HFFc6 (cell line): ENCODE measurements at places on chromosomes 4 and X. TPM values are rescaled to one million over a fixed set of nuclear protein-coding genes. Genes with fewer than 3 reads are reported as not detected.

Gene DSPP
- total RNA-seq = not detected in 3 replicates

Gene VEGFC
- total RNA-seq = 338 to 375 TPM (median 370 TPM) in 3 replicates

Gene ZFYVE28
- total RNA-seq = 1.8 and 5.5 TPM in 2 replicates

Gene HSFX2
- total RNA-seq = 0.35 to 0.48 TPM in 2 of 3 replicates, not detected in the other

DNA sequence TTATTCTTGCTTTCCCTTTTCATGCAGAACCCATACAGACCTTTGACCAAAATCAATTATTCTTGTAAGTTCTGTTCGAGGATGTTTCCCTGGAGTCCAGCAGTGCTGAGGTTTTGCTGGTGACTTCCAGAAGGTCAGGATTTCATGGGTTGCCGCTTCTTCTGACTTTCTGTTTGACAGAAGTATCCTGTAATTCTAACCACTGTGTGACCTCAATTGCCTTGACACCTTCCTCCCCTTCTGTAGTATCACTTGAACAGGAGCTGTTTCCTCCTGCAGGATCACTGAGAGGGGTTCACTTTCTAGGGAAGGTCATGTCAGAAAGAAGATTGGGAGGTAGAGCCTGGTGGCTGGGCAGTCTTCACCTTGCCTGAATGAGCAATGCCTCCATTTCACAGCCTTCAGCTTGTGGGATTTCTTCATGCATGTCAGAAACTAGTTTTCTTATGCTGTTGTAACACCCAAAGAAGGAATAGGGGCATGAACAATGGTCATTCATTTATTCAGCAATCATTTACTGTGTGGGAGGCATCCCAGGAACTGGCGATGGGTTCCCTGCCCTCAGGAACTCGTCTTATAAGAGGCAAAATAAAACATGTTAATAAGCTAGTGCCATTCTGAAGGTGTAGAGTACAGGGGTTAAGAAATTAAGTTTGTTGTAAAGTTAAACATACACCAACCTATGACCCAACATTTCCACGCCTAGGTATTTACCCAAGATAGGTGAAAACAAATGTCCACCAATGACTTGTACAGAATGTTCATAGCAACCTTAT, 205.9 kb downstream of the SOWAHB start:
- no peak for DNase-seq

DNA sequence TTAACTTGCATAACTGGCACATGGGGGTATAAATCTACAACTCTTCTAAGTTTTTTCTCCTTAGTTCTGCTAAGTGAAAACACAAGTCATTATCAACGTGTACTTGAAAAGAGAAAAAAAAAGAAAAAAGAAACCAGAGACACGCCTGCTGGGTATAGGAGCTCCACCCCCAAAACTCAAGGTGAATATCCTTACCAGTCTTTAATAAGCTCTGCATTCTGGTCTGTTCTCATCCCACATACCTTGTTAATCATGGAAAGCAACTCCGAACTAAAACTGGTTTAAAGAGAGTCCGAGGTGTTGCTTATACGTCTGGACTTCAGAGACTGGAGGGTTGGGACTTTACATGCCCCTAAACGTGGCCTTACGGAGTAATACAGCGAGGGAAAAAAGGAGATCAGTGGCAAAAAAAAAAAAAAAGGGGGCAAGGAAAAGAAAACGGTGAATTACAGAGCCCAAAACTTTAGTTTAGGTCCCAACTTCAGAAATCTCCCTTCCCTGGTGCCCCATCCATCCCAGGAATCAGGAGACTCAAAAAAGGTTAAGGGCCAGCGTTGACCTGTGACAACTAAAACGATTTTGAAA, 1.0 kb downstream of the PGRMC2 start:
- DNase-seq = peak; percentile 27

DNA sequence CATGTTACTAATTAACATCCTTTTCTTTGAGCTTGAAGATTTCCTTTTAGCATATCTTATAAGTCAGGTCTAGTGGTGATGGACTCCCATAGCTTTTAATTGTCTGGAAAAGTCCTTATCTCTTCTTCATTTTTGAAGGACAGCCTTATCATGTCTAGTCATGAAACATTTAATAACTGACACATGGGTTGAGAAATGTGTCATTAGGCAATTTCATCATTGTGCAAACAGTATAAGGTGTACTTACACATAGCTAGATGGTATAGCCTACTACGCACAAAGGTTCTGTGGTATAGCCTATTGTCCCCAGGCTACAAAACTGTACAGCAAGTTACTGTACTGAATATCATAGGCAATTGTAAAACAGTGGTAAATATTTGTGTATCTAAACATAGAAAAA, 34.5 kb upstream of the ALG13 start:
- DNase-seq = no peak

DNA sequence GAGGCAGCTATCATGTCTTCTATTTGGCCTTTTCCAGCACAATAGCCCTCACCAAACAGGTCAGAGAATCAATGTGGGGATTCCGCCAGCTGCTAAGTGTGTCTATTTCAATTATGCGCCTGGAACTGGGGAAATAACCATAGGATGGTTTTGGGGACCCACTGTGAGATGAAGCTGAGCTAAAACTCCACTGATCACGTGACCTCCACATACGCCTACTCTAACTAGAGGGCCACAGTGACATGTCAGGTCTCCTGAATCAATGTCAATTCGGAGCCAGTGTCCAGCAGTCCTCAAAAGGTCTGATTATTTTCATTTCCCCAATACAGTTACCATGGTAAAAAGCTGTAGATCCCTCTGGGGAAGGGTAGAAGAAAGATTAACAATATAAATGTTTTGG, 10.2 kb upstream of the BANK1 start:
- DNase-seq = no peak

- no peak for DNase-seq
Measured at GRCh38 chr4:76923619-76924357, 25.8 kb upstream of the SEPTIN11 start.

GRCh38 chr4:14143892-14144291, 516.4 kb upstream of the BOD1L1 start:
- DNase-seq = no peak

- no peak for DNase-seq
Measured at GRCh38 chrX:7972586-7972985, 45.4 kb upstream of the PNPLA4 start.

DNA sequence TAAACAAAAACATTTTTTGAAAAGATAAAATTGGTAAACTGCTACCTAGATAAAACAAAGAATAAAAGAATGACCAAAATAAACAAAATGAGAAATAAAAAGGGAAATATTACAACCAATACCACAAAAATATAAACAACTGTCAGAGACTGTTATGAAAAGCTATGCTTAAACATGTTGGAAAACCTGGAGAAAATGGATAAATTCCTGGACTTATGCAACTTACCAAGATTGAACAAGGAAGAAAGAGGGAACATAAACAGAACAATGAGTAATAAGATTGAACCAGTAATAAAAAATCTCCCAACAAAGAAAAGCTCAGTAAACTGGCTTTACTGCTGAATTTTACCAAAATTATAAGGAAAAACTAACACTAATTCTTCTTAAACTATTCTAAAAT, 518.7 kb downstream of the GRXCR1 start:
- DNase-seq = no peak

DNA sequence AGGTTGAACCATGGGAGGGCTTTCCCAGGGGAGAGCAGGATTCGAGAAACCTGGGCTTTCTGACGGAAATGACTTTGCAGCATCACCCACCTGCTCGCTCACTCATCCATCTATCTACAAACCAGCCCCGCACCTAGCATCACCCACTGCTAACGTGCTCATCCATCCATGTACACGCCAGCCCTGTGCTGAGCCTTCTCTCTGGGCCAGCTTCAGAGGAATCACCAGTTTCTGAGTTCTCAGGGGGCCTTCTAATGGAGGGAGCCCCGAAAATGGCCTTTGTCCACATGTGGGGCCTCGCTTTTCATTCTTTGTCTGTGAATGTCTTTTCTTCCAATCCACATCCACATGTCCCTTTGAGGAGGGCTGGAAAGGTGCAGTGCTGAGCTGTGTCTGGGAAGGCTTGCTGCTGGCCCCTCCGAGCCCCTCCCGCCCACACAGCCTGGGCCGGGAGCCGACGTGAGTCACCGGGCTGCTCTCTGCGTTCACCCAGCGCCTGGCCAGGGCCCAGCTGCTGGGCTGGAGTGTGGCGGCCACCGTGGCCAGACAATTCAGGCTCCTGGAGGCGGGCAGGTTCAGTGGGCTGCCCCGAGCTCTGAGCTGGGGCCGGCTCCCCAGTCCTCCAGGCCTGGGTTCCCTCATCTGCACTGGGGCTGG, 14.7 kb downstream of the SORCS2 start:
- peak; percentile 74 for DNase-seq

- peak; percentile 1 for DNase-seq
Measured at GRCh38 chrX:110568441-110568840, 209.8 kb downstream of the RTL9 start.

GRCh38 chr4:156193106-156193505, 239.4 kb upstream of the CTSO start:
- no peak for DNase-seq

DNA sequence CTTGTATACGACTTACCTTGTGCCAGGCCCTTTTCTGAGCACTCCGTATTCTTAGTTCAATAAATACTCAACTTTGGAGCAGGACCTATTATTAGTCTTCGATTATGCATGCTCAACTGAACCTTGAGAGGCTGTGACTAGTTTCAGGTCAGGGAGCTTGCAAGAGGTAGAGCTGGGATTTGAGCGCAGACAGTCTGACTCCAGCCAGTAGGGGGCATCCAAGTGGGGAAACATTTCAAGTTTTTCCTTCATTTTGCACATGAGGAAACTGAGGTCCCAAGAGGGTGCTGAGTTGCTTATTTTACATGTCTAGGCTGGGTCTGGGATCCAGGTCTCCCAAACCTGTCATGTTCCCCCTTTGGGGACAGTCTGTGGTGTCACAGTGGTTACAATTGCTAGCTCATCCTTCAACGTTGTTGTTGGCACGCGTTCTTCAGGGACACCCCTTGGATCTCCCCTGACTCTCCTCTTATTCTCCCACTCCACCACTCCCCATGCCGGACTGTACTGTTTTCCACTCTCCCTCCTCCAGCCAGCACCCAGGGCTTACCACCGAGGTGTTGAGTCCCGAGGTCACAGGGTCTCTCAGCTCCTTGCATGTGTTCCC, 6.7 kb upstream of the PRICKLE3 start:
- no peak for DNase-seq

GRCh38 chrX:154090731-154091130, 6.8 kb downstream of the MECP2 start:
- no peak for DNase-seq

DNA sequence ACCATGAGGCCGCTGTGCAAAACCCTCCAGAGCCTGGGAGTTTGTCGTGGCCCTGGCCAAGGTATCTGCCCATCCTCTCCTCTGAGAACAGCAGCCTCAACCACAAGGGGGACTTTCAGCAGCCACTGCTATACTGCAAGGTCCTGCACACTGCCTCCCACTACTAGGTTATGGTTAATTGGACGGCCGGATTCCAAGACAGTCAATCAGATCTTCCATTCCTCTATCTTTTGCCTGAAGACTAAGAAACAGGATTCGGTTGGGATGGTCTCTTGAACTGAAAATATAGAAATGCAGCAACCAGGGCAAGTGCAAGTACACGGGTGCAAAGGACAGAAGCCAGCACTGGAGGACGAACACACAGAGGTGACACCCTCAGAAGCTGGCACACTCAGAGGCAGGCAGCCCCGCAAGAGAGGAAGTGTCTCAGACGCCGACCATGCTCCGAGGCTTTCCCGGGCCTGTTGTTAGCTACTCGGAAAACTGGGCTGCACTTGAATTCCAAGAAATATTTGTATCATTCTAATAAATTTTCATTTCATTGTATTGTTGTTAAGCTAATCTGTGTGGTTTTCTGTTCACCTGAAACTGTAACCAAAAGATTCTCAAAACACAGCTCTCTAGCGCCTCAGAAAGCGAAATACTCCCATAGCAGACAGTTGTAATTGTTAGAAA, 63.3 kb downstream of the AFAP1 start:
- peak; percentile 32 for DNase-seq

- DNase-seq = no peak
Measured at GRCh38 chrX:25755194-25755593, 382.9 kb upstream of the MAGEB18 start.

DNA sequence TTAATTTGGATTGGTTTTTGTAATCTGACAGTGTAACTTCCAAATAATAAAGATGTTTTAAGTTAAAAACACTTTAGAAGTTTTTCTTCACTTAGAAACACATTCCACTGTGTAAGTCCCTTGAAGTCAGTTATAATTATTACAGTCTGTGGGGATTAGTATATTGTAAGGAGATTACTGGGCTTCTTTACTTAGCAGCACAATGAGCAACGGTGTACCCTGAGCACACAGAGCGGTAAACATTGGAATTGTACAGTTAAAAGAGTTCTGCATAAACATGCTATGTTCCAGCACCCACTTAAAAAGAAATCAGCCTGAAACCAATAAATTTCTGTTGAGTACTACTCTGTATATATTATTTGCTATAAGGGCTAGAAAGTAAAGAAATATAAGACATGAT, 44.3 kb downstream of the CCSER1 start:
- DNase-seq = no peak

GRCh38 chr4:16844816-16845586, 53.4 kb downstream of the LDB2 start:
- DNase-seq = peak; percentile 3

DNA sequence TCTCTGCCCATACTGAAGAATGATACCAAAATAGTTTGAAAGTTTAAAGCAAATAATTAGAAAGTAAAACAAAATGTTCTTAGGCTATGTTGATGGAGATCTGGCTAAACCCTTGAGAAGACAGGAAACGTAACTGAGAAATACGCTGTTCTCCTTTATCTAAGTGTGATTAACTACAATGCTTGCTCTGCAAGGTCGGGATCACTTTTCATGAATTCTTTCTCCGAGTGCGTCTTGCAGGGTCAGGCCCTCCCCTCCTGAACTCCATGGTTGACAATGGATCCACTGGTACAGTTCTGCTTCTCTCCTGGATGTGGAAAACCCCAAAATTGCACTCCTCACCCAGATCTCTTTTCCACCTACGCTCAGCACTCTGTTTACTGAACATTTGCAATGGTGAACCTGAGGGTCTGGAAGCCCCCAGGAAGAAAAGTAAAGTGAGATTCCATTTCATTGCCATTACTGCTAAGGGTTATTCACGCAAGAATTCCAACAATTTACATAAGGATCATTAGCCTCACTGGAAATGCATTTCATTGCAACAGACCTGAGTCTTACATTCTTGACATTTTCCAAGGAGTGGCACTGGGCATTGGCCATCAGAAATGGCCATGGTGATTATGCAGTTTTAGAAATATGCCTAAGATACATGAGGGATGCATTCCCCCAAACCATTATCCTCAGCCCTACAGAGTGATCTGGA, 24.6 kb upstream of the WWC2 start:
- DNase-seq = peak; percentile 53

DNA sequence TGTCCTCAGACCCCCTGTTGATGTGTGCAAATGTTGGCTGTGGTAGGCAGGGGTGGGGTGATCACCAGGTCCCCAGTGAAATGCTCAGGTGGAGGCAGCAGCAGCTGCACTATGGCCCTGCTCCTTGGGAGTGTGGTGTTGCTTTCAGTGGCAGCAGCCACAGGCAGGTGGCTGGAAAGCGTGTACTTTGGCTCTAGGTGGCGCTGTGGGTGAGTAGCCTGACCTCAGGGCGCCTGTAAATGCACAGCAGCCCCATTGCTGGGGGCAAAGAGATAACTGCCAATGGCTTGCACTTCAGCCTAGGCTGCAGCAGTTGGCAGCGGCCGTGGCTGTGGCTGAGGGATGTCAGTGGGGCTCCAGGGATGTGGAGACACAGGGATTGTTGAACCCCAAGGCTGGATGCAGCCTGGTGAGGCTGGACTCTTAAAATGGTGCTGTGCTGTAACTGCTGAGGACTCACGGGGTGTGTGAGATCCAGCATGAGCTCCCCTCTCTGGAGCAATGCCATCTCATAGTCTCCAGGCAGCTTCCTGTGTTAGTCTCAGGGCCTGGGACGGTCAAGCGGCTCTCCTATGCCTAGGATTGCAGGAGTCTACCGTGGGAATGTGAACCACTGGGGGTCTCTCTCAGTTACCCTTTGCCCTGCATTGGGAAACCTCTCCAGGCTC, 421.7 kb upstream of the HTR2C start:
- no peak for DNase-seq
